ENCODE measurements at places on chromosomes 5 and 9.

DNA sequence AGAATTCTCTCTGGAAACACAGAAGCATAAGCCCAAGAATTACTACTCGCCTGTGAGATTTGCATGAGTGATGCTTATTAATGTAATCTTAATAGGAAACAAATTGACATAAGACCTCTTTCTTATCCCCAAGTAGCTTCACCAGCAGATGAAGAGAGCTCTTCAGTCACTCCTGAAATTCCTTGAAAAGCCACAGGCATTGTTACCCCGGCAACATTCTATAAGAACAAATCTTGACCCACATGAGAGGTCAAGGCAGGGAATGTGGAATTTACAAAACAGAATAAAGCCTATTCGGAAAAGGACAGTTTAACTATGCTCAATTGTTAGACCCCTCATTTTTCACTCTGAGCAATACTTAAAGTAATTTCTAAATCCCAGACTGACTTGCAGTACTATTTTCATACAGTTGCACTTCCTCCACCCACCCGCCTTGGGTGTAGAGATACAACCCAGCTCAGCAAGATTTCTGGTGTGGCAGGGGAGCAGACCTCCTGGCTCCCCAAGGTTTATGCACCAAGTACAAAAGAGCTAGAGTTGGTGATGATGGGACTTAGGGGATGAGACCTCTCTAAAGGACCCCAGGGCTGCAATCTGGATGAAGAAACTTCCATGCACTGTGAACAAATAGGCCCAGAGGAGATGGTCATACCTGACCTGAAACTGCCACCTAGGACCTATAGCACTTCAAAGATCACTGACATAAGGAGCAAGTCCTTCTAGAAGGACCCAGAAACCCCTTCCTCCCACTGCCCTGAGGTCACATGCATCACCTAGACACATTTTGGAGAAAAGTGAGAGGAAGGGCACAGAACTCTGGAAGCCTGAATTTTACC, 242.1 kb downstream of the ZNF608 start:
- no peak for DNase-seq

DNA sequence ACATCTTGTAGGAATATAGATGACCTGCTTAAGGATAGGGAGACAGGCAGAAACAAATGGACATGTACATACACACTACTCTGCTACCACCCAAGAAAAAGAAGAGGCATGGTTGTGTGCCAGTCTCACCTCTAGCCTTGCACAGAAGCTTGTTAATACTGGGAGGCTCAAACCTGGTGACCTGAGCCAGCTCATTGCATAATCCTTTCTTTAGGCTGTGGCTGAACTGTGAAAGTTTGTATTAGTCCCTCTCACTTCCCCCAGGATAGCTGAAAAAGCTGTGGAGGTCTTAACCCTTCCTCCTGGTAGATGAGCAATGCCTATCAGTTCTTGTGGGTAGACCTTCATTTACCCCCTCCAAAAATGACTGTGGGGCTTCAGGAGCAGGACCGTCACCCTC, 28.7 kb downstream of the TPD52L3 start:
- DNase-seq, result no peak

GRCh38 chr9:15182101-15182551, 124.9 kb downstream of the TTC39B start:
- DNase-seq, result no peak

- no peak for DNase-seq
These were observed 15.2 kb downstream of the MAML1 start for GRCh38 chr5:179747811-179748210.

GRCh38 chr5:170603578-170604565, 100.1 kb downstream of the KCNIP1 start:
- peak; percentile 39 for DNase-seq

DNA sequence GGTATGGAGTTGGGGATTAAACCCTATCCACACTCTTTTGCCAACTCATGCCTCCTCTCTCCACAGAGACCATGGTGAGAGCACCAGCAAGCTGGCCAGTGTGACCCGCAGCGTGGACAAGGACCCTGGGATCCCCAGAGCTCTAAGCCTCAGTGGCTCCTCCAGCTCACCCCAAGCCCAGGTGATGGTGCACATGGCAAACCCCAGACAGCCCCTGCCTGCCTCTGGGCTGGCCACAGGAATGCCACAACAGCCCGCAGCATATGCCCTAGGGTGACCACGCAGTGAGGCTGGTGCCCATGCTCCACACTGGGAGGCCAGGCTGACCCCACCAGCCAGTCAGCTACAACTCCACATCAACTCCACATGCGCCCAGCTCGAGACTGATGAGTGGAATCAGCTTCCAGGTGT, 11.5 kb upstream of the CARD19 start:
- DNase-seq, result no peak

- DNase-seq, result no peak
These were observed 69.0 kb upstream of the DAPK1 start for GRCh38 chr9:87428659-87429058.

DNA sequence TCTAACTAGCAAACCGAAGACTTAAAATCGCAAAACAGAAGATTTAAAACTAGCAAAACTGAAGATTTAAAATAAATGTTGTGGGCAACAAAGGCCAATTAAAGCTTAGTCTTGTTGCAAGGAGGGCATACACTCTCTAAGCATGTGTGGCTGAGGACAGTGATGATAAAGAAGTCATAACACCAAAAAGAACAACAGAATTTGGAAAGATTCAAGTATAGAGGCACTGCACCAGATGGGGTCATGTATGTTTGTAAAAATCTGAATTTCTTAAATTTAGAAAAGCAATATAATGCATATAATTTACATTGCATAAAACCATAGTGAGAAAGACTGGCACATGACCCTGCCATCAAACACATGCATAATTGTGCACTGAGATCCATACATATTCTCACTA, 743.8 kb downstream of the TAF11L14 start:
- DNase-seq, result no peak

DNA sequence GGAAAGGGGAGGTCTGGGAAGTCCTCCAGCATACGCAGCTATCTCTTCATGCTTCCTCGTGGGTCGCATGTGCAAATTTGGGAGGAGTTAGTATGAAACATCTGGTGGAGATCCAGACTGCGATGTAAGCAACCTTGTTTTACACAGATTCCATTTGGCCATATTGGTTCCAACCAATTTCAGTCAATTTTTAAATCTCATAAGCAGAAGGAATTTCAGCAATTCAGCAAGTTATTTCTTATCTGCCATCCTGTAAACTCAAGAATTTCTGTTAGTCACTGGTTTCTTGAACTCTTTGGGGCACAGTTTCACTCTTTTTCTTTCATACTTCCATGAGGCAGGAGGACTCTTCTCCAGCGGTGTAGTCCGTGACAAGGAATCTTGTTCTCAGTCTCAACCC, 130.4 kb upstream of the CLINT1 start:
- no peak for DNase-seq

DNA sequence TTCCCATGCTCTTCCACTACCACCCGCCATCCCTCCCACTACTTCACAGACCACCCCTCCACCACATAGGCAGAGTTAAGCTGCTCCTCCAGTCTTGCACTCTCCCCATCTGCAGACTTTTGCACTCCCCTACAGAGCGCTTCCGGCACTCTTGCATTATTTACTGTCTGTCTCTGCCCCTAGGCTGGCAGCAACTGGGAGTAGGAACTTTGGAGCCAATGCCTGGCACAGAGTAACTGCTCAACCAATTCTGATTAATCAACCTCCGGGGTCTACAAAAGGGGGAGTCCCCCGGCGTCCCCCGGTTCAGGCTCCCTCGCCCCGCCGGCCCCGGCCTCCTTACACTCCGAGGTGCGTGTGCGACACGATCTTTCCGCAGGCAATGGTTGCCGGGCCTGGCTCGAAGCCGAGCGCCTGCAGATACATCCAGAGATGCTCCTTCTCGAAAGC, 498 bp downstream of the HAUS6 start:
- DNase-seq, result peak; percentile 33

DNA sequence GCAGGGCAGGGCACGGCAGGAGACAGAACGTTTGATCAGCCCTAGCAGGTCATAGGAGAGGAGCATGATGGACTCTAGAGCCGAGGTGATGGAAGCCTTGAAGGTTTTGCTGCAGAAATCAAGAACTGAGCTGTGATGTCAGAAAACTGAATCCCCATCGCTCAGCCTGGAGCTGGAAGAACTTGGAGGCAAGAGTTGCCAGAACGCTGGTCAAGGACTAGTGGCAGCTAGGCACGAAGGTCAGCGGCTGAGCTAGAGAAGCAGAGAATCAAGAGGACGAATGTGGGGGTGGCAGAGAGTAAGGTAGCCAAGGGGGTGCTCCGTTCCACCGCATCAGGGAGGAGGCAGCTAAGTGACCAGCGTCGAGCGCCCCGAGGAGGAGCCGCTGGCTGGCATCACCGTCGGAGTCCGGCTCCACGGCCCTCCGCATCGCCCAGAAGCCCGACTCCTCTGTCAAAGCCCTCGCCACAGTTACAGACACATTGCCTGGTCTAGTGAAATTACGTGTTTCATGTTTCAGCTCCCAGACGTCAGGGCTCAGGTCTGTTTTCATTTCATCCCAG, 1.2 kb upstream of the GALNT10 start:
- DNase-seq, result no peak

- no peak for DNase-seq
These were observed 20.9 kb downstream of the CXXC5 start for GRCh38 chr5:139668924-139669661.

DNA sequence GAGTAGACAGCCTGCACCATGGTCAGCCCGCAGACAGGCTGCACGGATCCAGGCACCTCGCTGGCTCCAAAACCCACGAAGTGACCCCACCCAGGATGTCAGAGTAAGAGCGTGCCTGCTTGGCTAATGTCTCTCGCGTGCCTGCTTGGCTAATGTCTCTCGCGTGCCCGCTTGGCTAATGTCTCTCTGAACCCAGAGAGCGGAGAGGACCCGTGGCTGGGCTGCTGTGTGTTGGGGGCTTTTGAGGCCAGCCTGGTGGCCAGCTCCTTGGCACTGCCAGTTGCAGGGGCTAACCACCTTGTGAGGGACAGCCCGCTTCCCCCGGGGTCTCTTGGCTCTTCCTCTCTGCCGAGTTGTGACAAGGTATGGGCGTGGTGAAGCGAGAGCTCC, 8.9 kb upstream of the RXRA start:
- DNase-seq, result peak; percentile 54

DNA sequence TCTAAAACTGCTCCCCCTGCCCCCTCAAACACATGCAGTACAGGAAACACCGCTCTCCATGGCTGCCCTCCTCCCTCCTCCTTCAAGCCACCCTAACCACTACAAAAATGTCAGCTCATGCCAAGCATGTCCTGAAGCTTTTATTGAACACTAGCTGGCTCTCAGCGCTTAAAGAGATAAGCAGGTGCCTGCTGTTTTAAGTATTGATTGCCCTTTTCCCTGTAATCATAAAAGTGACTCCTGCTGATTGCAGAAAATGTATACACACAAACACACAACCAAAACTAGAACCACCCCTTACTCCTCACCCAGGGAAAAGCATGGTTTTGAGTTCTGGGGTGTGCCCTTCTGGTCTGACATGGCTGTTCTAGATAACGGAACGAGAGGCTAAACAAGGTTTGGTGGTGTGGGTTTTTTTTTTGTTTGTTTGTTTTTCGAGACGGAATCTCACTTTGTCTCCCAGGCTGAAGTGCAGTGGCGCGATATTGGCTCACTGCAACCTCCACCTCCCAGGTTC, 3.7 kb upstream of the UCK1 start:
- DNase-seq, result peak; percentile 56

DNA sequence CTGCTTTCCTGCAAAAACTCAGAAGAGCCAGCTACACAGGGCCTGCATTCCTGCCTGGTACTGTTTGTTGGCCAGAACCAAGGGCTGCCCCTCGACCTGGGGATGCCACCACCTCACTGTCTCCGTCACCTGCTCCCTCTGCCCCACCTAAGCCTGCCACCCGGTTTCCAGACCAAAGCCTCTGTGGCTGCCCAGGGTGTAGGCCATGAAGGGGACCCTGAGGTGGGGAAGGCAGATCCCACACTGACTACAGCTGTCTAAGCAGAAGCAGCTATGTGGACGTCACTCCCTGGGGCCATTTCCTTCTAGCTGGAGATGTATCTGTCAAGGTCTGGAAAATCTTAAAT, 35.8 kb downstream of the RASGEF1C start:
- DNase-seq, result no peak

GRCh38 chr5:145976431-145977155, 40.2 kb downstream of the SH3RF2 start:
- no peak for DNase-seq

DNA sequence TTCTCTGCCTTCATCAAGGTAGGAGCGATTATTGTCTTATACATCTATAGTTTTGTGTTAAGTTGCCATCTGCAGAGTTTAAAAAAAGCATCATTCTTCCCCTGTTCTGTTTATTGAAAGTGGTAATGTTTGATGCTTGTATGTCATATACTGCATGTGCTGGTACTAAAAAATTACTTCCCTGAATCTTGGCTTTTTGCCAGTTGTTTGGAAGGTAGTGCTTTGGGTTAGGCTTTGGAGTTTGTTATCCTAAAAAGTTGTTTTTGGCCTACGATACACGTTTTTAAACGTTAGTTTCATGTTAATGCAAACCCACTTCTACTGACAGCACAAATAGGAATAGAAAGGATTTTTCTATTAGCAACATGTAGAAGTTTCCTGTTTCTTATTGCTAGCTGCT, 158.3 kb downstream of the GIN1 start:
- no peak for DNase-seq

- no peak for DNase-seq
These were observed 94.3 kb upstream of the NIPAL4 start for GRCh38 chr5:157365732-157366131.

- DNase-seq, result no peak
These were observed 29.8 kb downstream of the SPIN1 start for GRCh38 chr9:88418025-88418424.

DNA sequence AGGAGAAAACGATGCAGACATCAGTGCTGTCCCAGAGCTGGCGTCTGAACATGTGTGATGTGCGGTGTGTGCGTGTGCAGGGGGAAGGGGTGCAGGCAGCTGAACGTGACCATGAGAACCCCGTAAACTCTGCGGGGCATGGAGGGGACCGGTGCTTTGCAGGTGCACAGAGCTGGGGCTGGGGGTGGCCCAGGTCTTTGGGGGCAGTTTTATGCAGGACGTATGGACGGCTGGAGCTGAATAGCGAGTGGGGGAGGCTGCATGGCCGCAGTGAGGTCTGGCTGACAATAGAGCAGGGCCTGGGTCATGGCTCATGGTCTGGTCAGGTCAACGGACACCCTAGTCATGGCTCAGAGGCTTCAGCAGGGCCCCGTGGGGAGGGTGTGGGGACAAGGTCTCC, 3.3 kb upstream of the EXOC3 start:
- DNase-seq, result no peak

- peak; percentile 66 for DNase-seq
These were observed 114.3 kb upstream of the EPB41L4A start for GRCh38 chr5:112533362-112533761.

DNA sequence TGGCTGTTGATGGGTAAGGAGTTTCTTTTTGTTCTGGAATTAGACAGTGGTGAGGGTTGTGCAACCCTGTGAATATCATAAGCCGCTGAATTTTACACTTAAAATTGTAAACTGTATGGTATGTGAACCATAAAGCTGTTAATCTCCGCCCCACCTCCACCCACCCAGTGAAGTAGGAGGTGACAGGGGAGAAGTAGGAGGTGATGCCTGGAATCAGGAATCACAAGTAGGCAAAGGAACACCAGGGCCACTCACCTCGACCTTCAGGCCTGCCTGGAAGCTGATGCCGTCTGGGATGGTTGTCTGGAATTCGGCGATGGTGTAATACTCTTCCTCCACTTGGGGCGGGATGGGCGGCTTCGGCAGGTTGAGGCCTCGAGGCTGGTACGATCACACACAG, 62.3 kb upstream of the UBTD2 start:
- no peak for DNase-seq

Data from hematopoietic multipotent progenitor cell treated with erythropoietin and hydrocortisone succinate and interleukin-3 and kit ligand, for 15 days (in vitro differentiated cells).